Stimulated activated CD4-positive, alpha-beta T cell treated with anti-CD3 and anti-CD28 coated beads, Interleukin-2, amount 100 ng/mL, for 24 hours (primary cell): ENCODE measurements at places on chromosomes 4 and X.
A peak's percentile ranks its signal among the peaks of the same experiment; 100 is the strongest.

- no peak for DNase-seq
Measured at GRCh38 chr4:104616401-104616820, 121.7 kb upstream of the CXXC4 start.

- no peak for DNase-seq
Measured at GRCh38 chr4:181766061-181766548, 477.1 kb upstream of the TENM3 start.

DNA sequence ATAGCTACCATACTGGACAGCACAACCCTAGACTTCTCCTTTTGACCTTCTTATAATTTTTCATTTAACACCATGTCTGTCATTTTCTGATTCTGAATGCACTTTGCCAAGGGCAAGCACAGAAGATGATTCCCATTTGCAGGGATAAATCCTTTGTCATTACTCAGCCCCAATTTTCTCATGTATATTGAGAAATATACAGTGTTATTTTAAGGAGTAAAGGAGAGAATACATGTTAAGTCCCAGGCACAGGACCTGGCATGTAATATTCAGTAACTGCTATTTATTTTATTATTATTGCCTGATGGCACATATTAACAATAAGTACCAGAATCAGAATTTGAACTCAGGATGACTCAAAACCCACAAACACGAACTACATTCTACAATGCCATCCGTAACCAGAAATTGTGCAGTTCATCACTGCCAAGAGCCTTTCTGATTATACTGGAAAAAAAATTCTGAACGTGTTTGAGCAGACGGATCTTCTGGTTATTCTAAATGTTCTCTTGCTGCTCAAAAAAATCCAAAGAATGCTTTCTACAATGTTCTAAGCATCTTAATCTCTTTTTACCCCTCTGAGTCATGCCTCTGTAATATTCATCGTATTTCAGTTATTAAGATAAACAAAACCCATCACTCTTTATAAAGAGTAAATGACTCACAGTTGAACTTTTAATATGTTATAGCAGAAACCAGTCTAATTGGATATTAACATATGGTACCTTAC, 170.0 kb downstream of the MID1 start:
- DNase-seq = no peak

- DNase-seq = no peak
Measured at GRCh38 chrX:130758072-130758471, 144.9 kb downstream of the ENOX2 start.

- DNase-seq = no peak
Measured at GRCh38 chrX:47091149-47091775, 13.0 kb downstream of the RGN start.

GRCh38 chrX:41245641-41246040, 88.3 kb upstream of the DDX3X start:
- DNase-seq = no peak

DNA sequence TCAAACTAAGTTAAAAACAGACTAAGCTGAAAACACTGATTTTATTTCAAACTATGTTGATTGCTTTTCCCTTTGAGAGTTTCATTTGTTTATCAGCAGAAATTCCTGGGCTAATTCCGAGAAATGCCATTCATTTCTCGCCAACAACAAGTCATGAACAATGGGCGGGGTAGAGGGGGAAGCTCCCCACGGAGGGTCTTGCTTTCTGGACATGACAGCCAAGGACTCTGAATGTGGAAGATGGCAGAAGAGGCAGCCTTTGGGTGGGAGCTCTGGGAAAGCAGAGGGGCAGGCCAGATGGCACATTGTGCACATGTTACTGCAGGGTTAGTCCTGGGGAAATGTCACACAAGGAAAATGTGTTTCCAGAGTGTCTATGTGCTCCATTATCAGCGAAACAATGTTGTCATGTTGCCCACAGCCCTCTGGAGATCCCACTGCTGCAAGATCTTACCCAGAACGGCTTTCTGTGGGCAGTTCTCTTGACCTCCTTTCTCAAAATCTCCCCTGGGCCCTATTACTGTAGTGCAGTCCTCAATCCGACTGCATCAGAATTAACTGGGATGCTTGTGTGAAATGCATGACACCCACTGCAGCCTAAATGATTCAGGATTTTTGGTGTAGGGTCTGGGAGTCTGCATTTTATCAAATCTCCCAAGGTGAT, 45.0 kb downstream of the CHRDL1 start:
- no peak for DNase-seq

DNA sequence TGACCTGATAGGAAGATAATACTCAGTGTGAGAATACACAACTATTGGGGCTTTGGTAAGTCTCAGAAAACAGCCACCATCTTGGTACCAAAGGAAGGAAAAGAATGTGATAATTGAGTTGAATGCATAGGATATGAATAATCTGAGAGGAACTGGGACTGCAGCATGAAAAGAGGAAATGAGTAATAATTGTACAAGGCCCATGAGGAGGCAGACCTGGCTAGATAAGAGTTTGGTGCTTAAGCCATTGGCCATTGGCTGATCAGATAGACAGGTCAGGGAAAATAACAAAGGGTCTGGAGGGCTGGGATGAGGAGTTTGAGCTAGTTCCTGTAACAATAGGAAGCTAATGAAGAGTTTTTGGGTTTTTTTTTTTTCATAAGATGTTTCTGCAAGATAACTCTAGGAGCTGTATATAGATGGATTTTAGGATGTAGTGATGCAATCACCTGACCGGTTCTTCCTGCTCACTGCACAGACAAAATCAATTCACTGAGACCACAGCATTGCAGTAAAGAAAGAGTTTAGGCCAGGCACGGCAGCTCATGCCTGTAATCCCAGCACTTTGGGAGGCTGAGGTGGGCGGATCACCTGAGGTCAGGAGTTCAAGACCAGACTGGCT, 5.3 kb upstream of the TRMT2B start:
- no peak for DNase-seq

GRCh38 chr4:186058253-186058979, 10.5 kb upstream of the TLR3 start:
- no peak for DNase-seq

DNA sequence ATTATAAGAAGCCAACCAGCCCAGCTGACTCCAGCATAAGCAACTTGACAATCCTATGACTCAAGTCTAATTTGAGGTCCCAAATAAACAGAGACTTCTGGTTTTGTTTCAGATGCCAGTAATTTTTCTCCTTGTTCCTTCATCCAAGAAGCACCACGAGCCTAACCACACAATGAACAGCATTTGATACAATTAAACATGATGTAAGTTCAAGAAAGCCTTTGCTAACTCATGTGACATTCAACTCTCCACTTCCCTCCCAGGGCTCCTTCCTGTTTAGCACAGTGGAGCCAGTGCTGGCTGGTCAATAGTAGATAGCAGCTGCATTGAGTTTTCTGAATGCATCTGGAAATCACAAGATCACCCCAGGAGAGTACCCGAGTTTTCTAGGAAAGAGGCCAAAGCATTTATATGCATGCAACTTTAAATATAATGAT, 206.3 kb downstream of the ARHGAP24 start:
- no peak for DNase-seq

DNA sequence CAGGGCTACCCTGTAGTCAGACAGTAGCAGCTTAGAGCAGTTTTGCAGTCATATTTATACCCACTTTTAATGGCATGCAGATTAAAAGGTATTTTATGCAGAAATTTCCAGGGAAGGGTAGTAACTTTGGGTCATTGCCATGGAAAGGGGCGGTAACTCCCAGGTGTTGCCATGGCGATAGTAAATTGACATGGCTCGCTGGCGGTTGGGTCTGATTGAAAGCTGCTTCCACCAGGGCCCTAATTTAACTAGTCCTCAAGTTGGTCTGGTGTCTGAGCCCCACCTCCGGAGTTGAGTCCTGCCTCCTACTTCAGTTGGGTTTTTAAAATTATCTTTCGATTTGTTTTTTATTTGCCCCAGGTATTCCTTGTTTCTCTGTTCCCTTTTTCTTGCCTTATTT, 70.1 kb downstream of the NAA11 start:
- DNase-seq = no peak

DNA sequence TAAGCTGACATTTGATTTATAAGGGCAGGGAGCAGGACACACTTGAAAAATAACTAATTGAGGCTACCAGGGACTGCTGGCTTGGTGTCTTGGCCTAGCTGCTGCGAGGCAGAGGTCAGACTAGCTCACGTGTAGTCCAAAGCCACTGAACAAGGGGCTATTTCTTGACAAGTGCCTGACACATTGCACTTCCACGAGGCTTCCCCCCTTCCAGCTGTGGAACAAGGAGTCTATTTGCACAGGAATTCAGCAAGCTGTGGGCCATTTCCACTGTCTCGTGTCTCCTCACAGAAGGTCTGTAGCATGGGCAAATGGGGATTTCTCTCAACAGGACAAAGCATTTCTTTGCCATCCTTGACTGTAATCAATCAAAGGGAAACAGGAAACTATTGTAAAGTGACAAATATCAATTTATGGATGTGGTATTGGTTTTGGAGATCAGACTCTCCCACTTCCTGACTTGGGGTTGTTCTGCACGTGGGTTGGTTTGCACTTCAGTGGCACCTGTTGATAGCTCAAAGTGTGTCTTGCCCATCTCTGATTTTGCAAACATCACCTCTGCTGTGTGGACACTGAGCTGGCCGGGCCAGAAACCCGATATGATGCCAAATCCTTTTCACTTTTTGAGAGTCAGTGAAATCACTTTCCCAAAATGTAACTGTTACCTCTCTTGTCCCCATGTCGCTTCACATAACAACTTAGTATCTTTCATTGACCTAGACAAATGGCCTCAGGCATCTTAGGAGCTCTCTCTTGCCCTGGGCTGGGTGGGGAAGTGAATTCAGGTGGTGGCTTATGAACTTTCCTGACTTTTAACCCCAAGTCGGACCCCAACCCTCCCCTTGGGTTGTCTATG, 107.4 kb upstream of the MAMLD1 start:
- no peak for DNase-seq

- peak; percentile 11 for DNase-seq
Measured at GRCh38 chr4:118034053-118034785, at the start of gene NDST3. TSS of gene NDST3 (plus strand) at chr4:118034486. CDS start at chr4:118053911, 19,425 bp downstream.

- DNase-seq = no peak
Measured at GRCh38 chrX:40772290-40772689, 36.9 kb upstream of the MED14 start.

- peak; percentile 77 for DNase-seq
Measured at GRCh38 chr4:10106421-10107039, 10.1 kb downstream of the WDR1 start.

GRCh38 chr4:138663883-138664282, 351.7 kb upstream of the NOCT start:
- no peak for DNase-seq

DNA sequence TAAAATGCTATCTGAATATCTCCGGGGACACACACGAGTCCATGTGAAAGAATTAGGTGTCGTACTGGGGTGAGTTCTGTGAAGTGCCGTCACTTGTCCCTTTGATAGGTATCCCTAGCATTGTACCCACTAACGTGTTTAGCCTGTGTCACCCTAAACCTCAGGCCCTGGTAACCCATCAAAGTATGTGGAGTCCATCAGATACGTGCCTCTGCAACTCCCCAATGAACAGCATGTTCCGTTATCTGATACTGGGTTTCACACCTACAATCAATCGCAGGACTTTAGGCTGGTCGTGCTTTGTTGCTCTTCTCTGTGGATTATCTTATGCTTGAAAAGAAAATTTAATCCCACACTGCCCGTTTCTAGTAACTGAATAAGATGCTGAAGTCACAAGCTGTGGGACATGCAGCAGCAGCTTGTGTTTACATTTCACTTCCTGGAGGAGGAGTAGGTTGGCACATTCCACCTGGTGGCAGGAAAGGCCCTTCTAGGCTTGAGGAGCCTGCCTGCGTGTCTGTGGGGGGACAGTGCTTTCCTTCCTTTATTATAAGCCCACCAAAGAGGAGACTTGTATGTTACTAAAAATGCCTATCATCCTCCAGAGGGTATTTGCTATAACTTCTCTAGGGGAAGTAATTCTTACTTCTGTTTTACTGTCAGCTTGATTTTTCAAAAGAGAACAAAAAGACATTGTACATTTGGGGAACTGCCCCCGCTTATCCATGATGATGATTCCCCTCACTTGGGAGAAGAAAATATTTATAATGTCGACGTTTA, 127.2 kb downstream of the FNIP2 start:
- no peak for DNase-seq

DNA sequence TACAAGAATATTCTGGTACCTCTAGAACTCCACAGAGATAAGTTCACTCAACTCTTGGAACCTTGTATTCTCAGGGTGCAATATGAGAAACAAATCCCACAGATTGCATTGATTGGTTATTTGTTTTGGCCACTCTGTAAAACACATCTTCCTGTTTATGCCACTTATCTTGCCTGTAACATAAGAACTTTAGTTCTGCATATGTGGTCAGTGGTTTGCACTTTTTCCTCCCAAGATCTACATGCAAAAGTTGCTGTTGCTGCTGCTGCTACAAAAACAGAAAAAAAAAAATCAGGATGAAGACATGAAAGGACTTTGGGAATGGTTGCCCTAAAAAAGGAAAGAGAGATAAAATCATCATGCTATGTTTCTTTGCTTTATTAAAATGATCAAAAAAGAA, 9.6 kb downstream of the ODAPH start:
- no peak for DNase-seq

GRCh38 chrX:101682723-101683122, 23.1 kb upstream of the ARMCX2 start:
- DNase-seq = no peak

GRCh38 chr4:188046657-188047056, 51.1 kb downstream of the ZFP42 start:
- no peak for DNase-seq

GRCh38 chr4:70734168-70734954, 12.6 kb downstream of the RUFY3 start:
- DNase-seq = no peak

- no peak for DNase-seq
Measured at GRCh38 chr4:137510557-137511265, 21.6 kb downstream of the PCDH18 start.

DNA sequence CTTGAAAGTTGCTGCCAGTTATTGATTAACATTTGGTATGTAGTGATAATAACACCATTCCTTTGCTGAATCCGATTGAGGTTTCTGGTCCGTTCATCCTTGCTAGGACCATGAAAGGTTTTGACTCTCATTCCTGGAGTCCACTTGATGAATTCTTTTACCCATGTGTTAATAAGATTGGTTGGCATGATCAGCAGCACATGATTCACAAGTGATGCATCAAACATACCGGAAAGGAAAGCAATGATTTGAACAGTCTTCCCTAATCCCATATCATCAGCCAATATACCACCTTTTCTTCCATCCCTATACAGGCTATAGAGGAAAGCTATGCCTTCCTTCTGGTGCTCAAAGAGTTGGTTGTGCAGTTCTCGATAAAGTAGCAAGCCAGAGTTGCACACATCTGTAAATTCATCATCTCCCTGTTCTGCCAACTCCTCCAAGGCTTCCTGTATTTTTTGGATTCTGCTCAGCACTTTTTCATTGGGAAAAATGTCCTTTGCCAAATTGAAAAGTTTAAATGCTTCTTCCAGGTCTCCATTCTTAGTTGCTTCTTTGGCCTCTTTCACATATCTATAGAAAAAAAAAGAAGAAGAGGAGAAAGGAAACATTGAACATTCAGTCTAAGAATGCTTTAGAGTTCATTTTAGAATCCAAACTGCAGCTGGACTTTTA, 26.7 kb downstream of the PIN4 start:
- DNase-seq = no peak

- no peak for DNase-seq
Measured at GRCh38 chr4:151671541-151672059, 89.2 kb downstream of the GATB start.
